ENCODE measurements at places on chromosomes 2 and 18. TPM values are rescaled to one million over a fixed set of nuclear protein-coding genes. Genes with fewer than 3 reads are reported as not detected.
A peak's percentile ranks its signal among the peaks of the same experiment; 100 is the strongest.

- H3K27ac ChIP-seq = no peak overlapping the region
- peaks cover 14% of the 10 kb centered on the region for H3K36me3 ChIP-seq
- peaks cover 27% of the 10 kb centered on the region for H3K4me1 ChIP-seq
- no peak for DNase-seq
These were observed 21.6 kb downstream of the MAP4K4 start for GRCh38 chr2:101718993-101719571.

The SLC19A3 gene
- not detected for total RNA-seq

DNA sequence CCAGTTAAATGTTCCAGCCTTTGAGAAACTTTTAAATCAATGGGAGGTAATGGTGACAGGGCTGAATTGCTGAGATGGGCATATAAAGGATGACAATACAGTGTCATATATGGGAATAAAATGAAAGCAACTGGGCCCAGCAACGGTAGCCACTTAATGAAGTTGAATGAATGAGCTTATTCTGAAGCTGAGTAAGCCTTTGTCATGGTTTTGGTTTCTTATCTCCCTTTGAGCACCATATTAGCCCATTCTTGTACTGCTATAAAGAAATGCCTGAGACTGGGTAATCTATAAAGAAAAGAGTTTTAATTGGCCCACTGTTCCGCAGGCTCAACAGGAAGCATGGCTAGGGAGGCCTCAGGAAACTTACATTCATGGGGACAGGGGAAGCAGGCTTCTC lies 3.5 kb upstream of the THUMPD2 start:
- no peak overlapping the region for H3K4me3 ChIP-seq
- no peaks in the 10 kb centered on the region for H3K27me3 ChIP-seq
- no peak for DNase-seq
- peaks cover 3% of the 10 kb centered on the region for H3K36me3 ChIP-seq
- H3K27ac ChIP-seq = no peak overlapping the region

DNA sequence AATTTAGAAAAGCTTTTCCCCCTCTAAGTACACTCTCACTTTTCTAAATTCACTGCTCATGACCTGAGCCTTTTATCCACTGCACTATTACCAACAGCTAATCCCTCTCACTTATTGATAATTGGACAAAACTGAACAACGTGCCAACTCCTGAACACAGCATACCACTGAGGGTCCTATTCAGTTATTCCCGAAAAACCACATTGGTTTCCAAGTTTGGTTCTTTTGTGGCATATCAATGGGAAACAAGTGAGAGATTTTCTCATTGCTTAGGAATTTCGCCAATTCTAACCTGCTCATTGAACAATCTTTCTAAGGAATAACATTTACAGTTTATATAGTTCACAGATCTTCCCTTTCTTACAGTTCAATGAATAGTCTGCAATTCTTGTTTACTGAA lies 977.4 kb downstream of the TMEM182 start:
- H3K4me1 ChIP-seq = no peaks in the 10 kb centered on the region
- no peaks in the 10 kb centered on the region for H3K36me3 ChIP-seq
- DNase-seq = no peak
- H3K27ac ChIP-seq = no peak overlapping the region
- no peak overlapping the region for H3K4me3 ChIP-seq

- H3K4me3 ChIP-seq = no peak overlapping the region
- no peaks in the 10 kb centered on the region for H3K4me1 ChIP-seq
- no peaks in the 10 kb centered on the region for H3K36me3 ChIP-seq
- no peak overlapping the region for H3K27ac ChIP-seq
- DNase-seq = no peak
These were observed 2.3 kb upstream of the PSD4 start for GRCh38 chr2:113171334-113172075.

The GBX2 gene
- 13.0 TPM for total RNA-seq

The KIF5C gene
- total RNA-seq = not detected

DNA sequence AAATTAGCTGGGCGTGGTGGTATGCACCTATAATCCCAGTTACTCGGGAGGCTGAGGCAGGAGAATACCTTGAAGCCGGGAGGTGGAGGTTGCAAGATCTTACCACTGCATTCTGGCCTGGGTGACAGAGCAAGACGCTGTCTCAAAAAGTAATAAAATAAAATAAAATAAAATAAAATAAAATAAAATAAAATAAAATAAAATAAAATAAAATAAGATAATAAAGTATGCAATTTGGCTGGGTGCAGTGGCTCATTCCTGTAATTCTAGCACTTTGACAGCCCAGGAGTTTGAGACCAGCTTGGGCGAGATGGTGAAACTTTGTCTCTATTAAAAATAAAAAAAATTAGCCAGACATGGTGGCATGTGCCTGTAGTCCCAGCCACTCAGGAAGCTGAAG lies 85.6 kb upstream of the XPO1 start:
- H3K4me3 ChIP-seq = no peak overlapping the region
- H3K36me3 ChIP-seq = no peaks in the 10 kb centered on the region
- H3K4me1 ChIP-seq = peaks cover 28% of the 10 kb centered on the region

DNA sequence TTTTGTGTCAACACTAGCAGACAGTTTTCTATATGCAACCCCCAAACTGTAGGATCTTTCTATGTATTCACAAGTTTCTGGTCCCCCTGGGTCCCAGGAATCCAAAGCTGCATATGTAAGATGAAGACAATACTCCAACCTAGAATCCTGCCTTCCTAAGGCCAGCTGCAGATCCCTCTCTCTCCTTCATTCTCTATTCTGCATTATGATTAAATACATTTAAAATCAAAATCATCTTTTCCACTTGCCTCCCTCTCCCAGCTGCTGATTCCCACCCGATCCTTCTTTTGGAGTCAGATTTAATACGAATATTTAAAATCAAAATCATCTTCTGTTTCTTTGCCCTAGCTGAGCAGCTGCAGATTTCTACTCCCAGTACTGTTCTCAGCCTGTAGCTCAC lies 783.0 kb upstream of the ZEB2 start:
- H3K36me3 ChIP-seq = no peaks in the 10 kb centered on the region
- H3K4me3 ChIP-seq = no peak overlapping the region
- no peak overlapping the region for H3K27ac ChIP-seq
- no peak for DNase-seq
- no peaks in the 10 kb centered on the region for H3K27me3 ChIP-seq

GRCh38 chr2:214019229-214019972 lies 391.5 kb upstream of the VWC2L start:
- no peaks in the 10 kb centered on the region for H3K36me3 ChIP-seq
- no peaks in the 10 kb centered on the region for H3K27me3 ChIP-seq
- H3K4me3 ChIP-seq = no peak overlapping the region
- H3K4me1 ChIP-seq = peaks cover 13% of the 10 kb centered on the region

The DNAJC5G gene
- not detected for total RNA-seq

DNA sequence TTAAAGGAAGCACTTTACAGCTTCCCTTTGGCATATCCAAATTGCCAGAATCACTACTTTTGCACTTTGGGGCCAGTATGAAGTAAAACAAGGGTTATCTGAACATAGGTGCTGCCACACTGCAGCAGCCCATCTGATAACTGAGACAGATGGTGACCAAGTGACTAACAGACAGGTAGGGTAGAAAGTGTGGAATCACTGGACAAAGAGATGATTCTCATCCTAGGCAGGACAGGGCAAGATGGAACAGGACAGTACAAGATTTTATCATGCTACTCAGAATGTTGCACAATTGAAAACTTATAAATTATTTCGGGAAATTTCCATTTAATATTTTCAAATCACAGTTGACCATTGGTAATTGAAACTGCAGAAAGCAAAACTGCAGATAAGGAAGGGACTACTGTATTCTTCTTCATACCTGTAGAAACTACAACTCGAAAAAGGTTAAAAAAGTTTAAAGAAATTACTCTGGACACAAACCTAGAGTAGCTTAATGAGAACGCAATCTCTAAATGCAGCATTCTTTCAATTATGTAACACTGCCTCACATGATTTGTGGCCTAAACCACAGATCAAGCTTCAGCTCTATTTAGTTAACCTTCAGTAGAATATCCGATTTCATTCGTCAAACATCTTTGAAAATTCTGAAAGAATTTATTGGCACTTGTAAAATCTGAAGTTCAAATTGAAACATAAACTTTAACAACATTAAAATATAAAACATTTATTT lies 31.4 kb downstream of the HEATR5B start:
- no peak for DNase-seq
- H3K27me3 ChIP-seq = no peaks in the 10 kb centered on the region
- no peaks in the 10 kb centered on the region for H3K4me1 ChIP-seq
- H3K36me3 ChIP-seq = peaks cover 38% of the 10 kb centered on the region
- H3K4me3 ChIP-seq = no peak overlapping the region

- DNase-seq = no peak
- H3K4me1 ChIP-seq = no peaks in the 10 kb centered on the region
- no peak overlapping the region for H3K27ac ChIP-seq
- H3K4me3 ChIP-seq = no peak overlapping the region
- no peaks in the 10 kb centered on the region for H3K36me3 ChIP-seq
- H3K27me3 ChIP-seq = no peaks in the 10 kb centered on the region
These were observed 105.0 kb downstream of the PRKRA start for GRCh38 chr2:178345951-178346350.

The ANTXR1 gene
- total RNA-seq = 30.8 TPM

DNA sequence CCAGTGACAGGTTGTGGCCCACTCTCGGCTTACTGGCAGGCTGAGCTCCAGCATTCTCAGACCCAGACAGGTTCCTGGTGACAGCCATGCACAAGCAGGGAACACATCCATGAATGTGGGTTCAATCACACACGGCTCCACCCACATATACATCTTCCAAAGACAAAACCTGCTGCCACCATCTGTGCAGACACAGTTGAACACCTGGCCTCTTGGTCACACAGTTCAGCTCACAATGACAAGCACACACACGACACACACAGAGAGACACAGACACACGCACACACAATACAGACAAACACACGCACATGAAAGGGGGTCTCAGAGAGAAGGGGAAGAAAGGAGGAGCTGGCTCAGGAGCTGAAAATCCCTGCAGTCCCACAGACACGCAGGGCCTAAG lies 32.1 kb upstream of the PTMA start:
- H3K4me1 ChIP-seq = peaks cover 52% of the 10 kb centered on the region
- no peaks in the 10 kb centered on the region for H3K36me3 ChIP-seq
- DNase-seq = no peak
- H3K4me3 ChIP-seq = no peak overlapping the region

GRCh38 chr2:239609607-239610310 lies 208.9 kb upstream of the HDAC4 start:
- H3K27ac ChIP-seq = no peak overlapping the region
- H3K4me3 ChIP-seq = no peak overlapping the region
- H3K27me3 ChIP-seq = peaks cover 2% of the 10 kb centered on the region

DNA sequence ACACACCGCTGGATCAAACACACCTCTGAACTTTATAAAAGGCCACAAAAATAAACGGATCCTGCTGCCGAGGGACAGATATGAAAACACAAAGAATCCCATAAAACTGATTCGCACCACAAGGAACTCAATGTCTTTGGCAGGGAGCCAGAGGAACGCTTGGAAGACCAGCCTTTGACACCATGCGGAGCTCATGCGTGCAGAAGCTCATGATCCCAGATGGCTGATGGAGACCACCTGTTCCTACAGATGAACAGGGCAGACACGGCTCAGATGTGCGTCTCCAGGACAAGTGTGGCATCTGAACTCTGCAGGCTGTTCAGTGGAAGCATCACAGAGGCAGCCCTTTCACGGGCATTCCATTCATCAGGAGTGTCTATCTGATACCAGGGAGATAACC lies 24.9 kb downstream of the COPS9 start:
- H3K4me3 ChIP-seq = no peak overlapping the region
- peaks cover 41% of the 10 kb centered on the region for H3K27me3 ChIP-seq
- no peak overlapping the region for H3K27ac ChIP-seq
- no peaks in the 10 kb centered on the region for H3K36me3 ChIP-seq
- no peak for DNase-seq

GRCh38 chr2:201633661-201634249 lies 9.5 kb downstream of the TMEM237 start:
- peaks cover 85% of the 10 kb centered on the region for H3K36me3 ChIP-seq
- no peaks in the 10 kb centered on the region for H3K27me3 ChIP-seq
- no peaks in the 10 kb centered on the region for H3K4me1 ChIP-seq

DNA sequence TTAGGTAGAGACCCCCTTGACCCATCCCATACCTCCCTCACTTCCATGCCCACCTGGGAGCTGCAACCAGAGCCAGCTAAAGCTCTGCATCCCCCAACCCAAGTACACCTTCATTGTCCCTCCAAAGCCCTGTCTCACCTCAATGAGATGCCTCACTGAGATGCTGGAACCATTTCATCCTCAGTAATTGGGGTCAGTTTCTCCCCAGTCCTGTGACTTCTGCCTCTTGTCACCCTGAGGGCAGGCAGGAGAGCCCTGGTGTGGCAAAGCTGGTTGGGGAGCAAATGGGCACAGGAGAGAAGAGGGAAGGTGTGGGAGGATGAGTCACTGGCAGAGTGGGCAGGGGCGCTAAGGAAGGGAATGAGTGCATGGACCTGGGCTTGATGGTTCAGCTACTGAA lies 27.9 kb upstream of the NT5DC4 start:
- H3K36me3 ChIP-seq = no peaks in the 10 kb centered on the region
- peaks cover 43% of the 10 kb centered on the region for H3K4me1 ChIP-seq
- no peak overlapping the region for H3K4me3 ChIP-seq
- H3K27ac ChIP-seq = peak overlapping the region; percentile 47

GRCh38 chr2:222928335-222928734 lies 67.5 kb downstream of the ACSL3 start:
- H3K4me1 ChIP-seq = peaks cover 2% of the 10 kb centered on the region
- H3K4me3 ChIP-seq = no peak overlapping the region
- H3K27me3 ChIP-seq = no peaks in the 10 kb centered on the region
- DNase-seq = no peak
- peaks cover 65% of the 10 kb centered on the region for H3K36me3 ChIP-seq

The UGT1A8 gene
- total RNA-seq = not detected

DNA sequence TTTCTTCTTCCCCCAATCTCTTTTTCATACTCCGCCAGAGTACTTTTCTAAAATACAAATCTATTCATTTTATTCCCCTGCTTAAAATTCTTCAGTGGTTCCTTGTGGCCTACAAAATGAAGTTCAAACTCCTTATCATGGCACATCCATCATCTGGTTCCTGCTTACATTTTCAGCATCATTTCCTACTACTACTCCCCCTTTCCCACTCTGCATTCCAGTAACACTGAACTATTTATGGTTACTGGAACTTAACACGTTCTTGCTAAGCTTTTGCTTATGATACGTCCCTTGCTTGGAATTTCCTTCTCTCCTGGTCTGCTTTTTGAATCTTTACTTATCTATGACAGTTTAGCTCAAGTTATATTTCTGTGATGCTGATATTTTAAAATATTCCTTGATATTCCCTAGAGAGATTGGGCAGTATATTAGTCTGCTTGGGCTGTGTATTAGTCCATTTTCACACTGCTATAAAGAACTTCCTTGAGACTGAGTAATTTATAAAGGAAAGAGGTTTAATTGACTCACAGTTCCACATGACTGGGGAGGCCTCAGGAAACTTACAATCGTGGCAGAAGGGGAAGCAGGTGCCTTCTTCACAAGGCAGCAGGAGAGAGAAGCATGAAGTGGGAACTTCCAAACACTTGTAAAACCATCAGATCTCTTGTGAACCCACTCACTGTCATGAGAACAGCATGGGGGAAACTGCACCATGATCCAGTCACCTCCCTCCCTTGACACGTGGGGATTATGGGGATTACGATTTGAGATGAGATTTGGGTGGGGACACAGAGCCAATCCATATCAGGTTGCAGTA lies 53.2 kb downstream of the BMPR2 start:
- no peaks in the 10 kb centered on the region for H3K27me3 ChIP-seq
- DNase-seq = no peak
- peak overlapping the region; percentile 59 for H3K27ac ChIP-seq
- peaks cover 8% of the 10 kb centered on the region for H3K36me3 ChIP-seq
- no peak overlapping the region for H3K4me3 ChIP-seq
- peaks cover 24% of the 10 kb centered on the region for H3K4me1 ChIP-seq
